Activated naive CD4-positive, alpha-beta T cell treated with anti-CD3 and anti-CD28 coated beads, Interleukin-2, amount 50 U/mL, for 72 hours (primary cell): ENCODE measurements at places on chromosomes 12 and 14.

DNA sequence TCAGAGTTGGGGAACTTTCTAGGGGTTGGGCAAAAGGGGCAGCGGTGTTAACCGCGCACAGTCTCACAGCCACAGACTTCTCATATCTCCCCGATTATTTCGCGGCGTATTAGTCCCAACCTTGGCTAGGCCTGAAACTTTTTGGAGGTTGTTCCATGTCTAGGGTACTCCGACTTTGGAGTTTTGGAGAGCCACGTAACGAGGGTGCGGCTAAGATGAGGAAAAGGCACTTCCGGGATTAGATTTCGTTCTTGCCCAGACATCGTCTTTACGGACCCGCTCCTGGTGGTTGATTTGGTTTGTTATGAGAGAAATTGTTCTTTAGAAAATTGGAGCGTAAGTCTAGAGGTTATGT lies 513 bp downstream of the CCNK start:
- DNase-seq: peak; percentile 13

DNA sequence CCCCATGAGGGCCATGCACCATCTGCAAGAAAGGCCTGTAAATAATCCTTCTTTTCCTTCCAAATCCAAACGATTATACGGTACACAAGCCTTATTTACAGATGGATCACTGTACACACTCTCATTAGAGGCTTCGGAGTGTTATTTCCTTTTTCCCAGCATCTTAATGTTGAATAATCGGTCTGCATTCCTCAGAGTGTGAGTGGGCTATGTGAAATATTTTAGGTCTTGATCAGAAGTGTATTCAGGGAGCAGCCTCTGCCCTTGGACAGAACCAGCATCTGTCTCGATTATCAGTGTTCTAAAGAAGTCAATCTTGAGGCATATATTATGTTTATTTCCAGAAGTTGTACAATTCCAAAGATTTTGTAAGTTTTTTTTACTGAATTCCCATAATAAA lies 340.6 kb downstream of the SEC23A start:
- DNase-seq: no peak

GRCh38 chr12:116934908-116935705 lies 24.4 kb downstream of the FBXW8 start:
- DNase-seq: no peak

GRCh38 chr14:36223558-36223957 lies 47.0 kb upstream of the PTCSC3 start:
- no peak for DNase-seq

DNA sequence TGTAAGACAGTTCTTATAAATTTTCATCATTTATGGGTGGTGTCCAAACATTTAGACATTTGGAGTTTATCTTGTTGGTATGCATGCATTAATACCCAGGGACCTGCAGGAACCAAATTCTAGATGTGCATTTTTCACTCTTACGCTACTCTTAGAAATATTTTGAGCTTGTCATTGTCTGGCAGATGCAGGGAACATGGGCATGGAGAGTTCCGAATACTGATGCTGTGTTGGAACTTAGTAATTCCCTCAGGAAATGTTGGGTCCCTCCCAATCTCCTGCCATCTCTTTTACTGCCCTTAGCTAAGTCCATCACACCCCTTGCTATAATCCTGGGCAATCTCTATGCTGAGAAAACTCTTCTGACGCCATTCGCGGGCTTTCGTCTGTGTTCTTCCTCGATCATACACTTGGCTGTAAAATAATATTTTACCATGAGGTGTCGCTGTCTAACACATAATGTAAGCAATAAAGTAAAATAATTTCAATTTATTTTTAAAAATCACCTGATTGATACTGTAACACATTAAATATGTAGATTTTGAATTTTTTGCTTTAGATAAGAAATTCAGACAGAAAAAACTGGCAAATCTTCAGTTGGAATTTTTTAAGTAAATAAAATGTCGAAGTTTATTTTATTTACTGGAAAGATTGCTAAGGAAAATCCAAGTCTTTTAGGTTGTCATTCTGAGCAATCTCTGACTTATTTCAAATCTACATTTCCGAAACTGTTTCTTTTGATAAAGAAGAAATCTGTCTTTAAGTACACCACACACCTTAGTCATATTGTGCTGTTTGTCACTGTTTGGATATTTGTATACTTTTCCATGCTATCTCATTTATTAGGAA lies 304.1 kb upstream of the SSTR1 start:
- no peak for DNase-seq

DNA sequence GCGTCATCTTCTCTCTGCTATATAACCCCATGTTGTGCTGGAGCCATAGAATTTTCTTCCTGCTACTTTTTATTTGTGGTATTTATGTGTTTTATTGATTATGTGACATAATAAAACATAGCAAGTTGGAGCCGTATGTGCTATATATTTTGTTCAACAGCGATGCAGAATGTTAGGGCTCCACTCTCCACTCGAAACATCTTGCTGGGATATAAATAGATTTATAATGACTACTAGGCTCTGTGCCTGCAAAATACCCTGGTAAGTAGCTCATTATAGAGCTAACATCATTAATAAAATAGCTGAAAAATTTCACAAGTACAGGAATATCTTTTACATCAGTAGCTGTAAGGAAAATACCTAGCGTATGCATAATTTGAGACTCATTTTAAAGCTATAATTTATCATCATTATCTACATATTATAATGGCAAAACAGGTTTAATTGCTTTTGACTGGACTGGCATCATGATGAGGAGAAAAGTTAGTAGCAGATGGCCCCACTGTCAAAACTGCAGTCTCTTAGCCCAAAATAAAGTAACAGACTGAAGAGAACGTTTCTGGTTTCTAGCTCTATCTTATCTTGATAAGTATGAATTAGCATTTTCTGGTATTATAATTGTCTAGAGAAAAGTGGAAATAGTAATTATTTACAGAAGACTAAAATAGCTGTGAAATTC lies 263.0 kb downstream of the NEDD1 start:
- no peak for DNase-seq

DNA sequence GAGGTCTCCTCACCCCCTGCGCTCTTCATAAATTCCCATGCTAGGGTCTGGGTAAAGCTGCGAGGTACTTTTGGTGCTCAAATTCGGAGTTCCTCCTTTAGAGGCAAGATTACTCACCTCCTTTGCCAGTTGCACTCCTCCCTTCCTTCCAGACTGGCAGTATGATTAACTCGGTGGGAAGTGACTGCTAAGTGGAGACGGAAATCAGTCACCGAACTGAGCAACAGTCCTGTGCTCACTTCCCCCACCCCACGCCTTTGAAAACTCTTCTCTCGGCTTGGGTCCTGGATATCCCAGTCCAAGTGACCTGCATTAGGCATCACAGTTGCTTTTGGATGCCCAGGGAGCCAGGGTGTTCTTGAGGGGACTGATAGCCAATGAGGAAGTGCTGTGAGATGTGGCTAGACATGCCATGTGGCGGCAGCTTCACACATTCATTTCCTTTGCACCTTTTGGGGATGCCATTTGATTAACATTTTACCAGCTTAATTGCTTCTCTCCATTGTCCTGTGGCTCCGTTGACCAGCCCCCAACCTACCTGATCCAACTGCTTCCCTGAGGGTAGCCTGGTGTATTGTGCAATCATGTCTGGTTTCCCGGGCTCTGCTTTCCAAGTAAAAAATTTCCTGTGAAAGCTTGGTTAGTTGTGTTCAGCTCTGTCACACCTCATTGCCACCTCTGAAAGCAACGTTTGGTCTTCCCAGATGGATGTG lies 840 bp downstream of the PNP start:
- peak; percentile 77 for DNase-seq

DNA sequence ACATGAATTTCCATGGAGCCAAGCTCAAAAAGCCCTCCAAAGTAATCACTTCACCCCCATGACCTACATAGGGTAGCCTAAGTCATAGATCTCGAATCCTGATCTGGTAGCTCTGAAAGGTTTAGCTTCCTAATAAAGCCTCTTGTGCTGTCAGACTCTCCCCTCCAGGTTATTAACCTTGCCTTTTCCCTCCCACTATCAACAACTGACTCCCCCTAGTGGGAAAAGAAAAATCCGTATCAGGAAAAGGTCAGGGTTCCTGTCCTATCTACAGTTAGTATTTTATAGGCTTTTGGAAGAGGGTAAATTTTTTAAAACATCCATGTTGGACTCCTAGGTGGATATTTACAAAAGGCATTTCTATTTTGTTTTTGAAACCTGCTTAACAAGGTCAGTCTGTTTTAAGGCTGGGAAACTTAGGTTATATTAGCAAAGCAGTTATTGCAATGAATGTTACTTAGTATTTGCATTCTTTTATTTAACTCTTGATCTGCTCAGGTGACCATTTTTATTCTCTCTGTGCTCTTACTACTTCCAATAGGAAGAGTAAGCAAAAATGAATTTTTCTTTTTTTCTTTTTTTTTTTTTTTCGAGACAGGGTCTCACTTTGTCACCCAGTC lies 8.0 kb downstream of the YY1 start:
- no peak for DNase-seq

DNA sequence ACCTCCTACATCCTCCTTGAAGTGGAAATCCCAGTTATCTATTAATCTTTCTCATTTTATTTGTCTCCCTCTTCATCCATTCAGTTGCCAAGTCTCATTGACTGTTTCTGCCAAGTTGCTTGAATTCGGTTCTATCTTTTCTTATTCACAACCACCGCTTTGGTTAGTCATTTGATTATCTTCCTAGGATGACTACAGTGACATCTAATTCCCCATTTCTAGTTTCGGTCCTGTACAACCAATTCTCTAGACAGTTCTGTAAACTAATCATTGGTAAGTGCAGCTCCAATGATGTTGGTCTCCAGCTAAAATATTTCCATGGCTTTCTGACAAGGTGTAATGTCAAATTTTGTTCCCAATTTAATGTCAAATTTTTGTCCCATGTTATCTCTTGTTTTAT lies 220.1 kb downstream of the ADAMTS20 start:
- no peak for DNase-seq

- no peak for DNase-seq
Measured at GRCh38 chr14:88005050-88005481, at the start of gene GPR65. Gene GPR65 (plus strand): TSS chr14:88005135. CDS start chr14:88010848, 5,713 bp downstream.
